Heart left ventricle (tissue), 16 donors: ENCODE measurements at places on chromosomes 7 and 10. TPM values are rescaled to one million over a fixed set of nuclear protein-coding genes. Genes with fewer than 3 reads are reported as not detected.

DNA sequence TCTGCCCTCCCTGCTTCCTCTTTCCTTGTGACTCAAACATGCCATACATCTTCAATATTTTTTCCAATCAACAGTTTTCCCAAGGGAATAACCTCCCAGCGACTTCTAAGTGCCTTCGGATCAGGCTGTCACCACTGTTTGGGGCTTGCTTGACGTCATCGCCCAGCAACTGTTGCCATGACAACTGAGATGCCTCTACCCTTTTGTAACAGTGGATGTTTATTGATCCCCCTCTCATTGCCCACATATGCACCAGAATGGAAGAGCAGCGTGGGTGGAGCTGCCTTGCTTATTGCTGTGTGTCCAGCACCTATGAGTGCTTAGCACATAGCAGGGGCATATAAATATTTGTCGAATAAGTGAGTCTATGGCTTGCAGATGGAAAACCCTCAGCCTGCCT is 14.4 kb downstream of the FFAR4 start:
- H3K27me3 ChIP-seq, result no peaks in the 10 kb centered on the region
- no peak overlapping the region for H3K4me3 ChIP-seq
- no peak overlapping the region for H3K27ac ChIP-seq

GRCh38 chr10:42149722-42150427 is 488.5 kb downstream of the ZNF33B start:
- H3K36me3 ChIP-seq, result no peaks in the 10 kb centered on the region
- H3K27ac ChIP-seq, result no peak overlapping the region
- H3K4me1 ChIP-seq, result no peaks in the 10 kb centered on the region
- peaks cover 16% of the 10 kb centered on the region for H3K27me3 ChIP-seq
- H3K4me3 ChIP-seq, result no peak overlapping the region
- no peak for DNase-seq

DNA sequence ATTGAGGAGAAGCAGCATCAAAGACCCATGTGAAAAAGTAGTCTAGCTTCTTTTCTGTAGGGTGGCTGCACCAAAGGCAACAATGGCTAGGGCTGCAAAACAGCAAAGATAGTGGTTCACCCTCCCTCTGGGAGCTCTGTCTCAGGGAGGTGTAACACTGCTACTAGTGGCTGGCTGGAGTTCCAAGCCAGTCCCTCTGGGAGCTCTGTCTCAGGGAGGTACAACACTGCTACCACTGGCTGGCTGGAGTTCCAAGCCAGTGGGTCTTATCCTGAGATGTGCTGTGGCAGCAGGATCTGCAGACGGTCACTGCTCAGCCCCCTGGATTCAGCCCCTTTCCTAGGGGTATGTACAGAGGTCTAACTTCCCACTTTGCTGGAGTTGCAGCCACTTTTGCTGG is 37.9 kb upstream of the TMEM140 start:
- H3K27me3 ChIP-seq, result no peaks in the 10 kb centered on the region
- no peak for DNase-seq
- no peak overlapping the region for H3K4me3 ChIP-seq
- no peaks in the 10 kb centered on the region for H3K36me3 ChIP-seq

Gene TMEM270
- total RNA-seq, result not detected

Gene ADRB1
- total RNA-seq, result 28.3 TPM

Gene MKI67
- total RNA-seq, result 0.52 TPM

Gene TYW1B
- total RNA-seq, result 3.7 TPM
